T-helper 9 cell (primary cell): ENCODE measurements at places on chromosomes 6 and 20.
A peak's percentile ranks its signal among the peaks of the same experiment; 100 is the strongest.

DNA sequence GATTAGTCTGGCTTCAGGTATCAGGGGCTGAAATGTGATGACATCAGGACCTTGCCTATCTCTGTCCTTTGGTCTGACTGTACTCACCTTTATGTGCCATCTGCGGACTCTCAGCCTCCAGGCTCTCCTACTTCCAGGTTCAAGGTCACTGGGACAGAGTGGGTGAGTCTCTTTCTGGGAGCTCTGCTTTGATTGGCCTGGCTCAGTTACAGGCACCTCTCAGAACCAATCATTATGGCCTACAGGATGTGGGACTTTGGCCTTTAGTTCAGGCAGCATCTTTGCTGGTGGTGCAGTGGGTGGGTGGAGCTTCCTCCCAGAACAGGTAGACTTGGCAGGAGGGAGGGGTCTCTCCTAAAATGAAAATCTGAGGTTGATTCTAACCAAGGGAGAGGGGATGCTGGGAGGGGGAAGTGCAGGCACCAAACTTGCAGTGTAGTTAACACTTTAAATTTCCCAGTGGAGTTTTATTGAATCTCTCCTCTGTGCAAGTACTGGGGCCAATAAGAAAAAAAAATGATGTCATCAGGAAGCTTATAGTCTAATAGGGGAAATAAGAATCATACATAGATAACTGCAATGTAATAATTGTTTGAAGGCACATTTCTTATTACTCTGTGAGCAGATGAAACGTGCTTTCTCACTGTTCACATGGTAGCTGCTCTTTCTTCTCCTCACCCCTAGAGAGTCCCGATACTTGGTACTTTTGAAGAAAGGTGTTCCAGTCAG lies 53.4 kb downstream of the SLC24A3 start:
- DNase-seq: no peak

DNA sequence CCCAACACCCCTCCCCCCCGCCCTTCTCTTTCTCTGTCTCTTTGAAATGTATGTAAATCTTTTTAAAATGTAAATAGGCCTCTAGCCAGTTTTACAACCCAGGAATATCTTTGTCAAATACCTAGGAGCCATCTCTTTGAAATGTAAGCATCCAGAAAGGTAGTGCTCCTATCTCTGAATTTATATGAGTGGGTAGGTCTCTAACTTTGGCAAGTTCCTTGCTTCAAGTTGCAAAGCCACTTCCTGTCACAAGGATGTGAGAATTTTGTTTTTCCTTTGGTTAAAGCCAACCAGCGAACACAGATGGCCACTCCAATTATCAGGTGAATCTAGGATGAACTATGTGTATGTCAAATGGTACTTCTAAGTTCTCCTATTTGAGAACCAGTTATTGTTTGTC lies 6.2 kb upstream of the DEFB132 start:
- DNase-seq: no peak

DNA sequence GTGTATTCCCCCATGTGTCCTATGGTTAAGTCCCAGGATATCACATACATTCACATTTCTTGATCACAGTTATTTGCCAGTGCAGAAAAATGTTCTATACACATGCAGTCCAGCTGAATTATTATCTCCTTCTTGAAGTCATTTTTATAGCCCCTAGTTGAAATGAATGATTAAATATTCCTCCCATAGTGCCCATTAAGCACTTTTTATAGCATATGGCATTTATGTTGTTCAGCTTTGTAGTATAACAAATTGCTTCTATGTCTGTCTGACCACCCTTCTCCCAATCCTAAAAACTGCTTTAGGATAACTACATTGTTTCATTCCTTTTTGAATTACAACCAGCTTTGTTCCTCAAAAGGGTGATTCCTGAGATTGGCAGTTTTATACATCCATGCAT lies 123.5 kb downstream of the ADGRB3 start:
- no peak for DNase-seq

GRCh38 chr6:33633084-33633461 lies 12.0 kb downstream of the ITPR3 start:
- DNase-seq: no peak

GRCh38 chr20:41453010-41453950 lies 86.7 kb upstream of the EMILIN3 start:
- DNase-seq: no peak

GRCh38 chr20:39399463-39399862 lies 437.3 kb downstream of the DHX35 start:
- no peak for DNase-seq

GRCh38 chr20:4881006-4881730 lies 120.1 kb downstream of the SLC23A2 start:
- no peak for DNase-seq

DNA sequence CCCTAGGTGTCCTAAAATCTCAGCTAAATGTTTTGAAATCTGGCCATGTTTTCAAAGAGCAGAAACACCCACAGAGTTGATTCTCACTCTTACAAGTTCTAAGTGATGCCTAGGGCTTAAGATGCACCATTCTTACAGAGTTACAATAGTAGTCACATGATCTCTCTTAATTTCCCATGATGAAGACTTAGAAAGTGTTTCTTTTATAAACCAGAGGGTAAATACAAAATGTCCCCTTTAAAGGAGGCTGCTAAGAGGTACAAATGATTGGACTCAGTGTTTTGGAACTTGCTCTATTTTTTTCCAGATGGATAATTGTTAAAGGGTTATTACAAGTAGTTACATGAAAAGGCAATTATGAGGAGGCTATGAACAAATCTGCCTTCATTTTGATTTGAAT lies 244.6 kb downstream of the GRM1 start:
- DNase-seq: no peak

DNA sequence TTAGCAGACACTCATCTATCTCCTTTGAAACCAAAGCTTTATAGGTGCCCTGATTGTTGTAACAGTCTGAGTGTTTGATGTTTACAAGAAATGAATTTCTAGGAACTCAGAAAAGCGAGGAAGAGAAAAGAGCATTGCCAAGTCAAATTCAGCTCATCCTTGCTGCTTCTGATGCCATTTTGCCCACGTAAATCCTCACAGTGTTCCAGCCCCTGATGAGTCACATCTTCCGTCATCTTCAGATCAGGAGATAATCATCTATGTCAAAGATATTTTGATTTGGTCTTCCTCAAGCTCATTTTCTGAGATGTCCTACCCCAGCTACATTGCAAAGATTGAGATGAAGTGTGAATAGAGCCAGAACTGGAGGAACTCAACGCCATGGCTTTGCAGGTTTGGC lies 426.2 kb downstream of the BMP2 start:
- no peak for DNase-seq

DNA sequence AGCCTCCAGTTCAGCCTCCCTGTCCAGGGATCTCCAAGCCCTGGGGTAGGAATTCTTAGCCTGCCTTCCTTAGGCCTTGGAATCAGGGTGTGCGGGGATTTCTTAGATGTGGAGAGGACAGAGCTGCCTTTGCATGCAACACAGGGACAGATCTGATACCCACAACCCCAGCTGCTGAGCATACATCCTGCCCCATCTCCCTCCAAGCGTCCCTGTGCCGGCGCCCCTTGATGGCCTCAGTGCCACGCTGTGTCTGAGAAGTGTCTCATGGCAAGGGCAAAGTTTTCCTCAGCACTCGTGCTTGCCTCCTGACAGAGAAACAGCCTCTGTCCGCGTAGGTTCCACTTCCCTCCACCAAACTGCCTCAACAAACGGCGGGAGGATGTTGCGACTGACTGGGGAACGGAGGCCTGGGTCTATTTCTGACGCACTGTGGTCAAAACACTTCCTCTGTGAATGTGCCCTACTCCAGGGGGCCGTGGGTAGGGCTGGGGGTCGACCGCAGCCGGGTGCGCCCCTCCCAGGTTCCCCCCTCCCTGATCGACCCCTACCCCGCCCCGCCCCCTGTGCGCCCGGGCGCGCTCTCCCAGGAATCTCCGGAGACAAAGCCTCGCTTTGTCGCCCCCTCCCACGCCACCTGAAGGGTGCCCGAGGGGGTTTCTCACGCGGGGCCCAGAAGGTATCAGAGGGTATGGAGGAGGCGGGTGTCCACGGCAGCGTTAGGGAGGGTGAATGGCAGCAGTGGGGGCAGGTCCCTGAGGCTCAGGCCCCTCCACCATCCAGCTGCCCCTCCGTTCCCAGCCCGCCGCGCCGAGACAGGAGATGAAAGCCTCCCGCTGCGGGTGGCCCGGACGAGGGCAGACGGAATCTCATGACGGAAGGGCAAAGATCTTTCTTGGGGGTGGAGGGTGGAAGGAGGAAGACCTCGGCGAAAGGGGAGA lies 806 bp downstream of the MICAL1 start:
- peak; percentile 67 for DNase-seq

GRCh38 chr6:106511288-106512047 lies 117.8 kb downstream of the RTN4IP1 start:
- peak; percentile 40 for DNase-seq

DNA sequence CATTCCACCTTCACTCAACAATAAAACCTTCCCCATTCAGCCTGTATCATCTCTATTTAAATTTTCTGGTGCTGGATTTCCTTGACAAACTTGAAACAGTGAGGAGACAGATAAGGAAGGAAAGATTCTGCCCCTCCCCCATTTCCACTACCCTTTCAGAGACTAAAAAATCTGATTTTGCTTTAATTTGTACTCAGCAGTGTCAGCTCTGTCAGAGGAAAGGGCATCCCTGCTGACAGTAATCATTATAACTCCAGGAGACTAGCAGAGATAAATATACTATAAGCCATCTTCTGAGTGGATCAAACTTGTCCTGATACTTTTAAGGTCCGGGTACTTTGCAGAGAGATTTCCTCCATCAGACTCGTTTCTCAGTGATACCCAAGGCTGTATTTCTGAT lies 155.6 kb downstream of the SAMD5 start:
- DNase-seq: no peak

- no peak for DNase-seq
Measured at GRCh38 chr6:11682561-11682975, 96.0 kb downstream of the ADTRP start.

GRCh38 chr6:133645966-133646740 lies 242.8 kb upstream of the TCF21 start:
- DNase-seq: no peak

DNA sequence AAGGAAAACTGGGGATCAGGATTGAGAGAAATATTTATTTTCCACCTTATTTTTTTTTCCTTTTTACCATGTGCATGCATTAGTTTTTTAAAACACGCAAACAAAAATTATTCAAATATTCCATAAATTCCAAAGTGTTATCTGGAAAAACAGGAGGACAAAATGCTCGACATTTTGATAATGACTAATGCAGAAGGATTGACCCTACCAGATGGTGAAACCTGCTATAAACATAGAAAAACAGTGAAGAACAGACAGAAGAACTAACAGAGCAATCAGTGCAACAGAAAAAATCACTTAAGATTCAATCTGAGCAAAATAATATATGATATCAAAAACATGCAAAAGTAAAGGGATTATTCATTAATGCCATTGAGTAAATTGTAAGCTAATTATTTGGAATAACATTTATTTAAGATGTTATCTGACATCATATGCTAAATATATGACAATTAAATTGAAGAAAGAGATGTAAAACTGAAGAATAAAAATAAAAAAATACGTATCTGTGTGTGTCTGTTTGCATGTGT lies 218.4 kb downstream of the LMBRD1 start:
- DNase-seq: no peak

DNA sequence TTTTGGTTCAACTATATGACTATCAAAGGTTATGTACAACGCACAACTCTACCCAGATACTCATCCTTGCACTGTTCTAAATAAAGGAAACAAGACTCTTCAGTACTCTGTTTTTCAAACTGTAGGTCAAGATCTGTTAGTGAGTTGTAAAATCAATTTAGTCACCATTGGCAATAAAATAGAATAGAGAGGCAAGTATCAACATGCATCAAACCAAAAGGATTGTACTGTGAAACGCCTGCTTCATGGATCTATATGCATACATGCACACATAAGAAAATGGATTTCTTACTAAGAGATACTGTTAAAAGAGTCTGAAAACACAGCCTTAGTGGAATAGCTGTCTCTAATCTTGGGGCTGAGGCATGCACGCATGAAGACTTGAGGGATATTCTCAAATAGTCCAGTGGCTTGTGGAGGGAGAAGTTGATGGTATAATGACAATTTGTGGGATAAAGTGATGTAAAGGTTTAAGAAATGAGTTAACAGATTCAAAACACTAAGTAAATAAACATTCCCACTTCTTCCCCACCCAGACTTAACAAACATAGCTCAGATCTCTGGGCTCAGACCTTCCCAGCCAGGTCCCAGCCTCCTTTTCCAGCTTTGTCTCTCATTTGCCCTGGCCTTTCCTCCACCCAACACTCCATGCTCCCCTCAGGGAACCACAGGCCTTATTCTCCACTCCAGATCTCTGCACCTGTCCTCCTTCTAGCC lies 10.7 kb upstream of the LZTS3 start:
- no peak for DNase-seq

- no peak for DNase-seq
Measured at GRCh38 chr20:6120491-6120988, 2.3 kb downstream of the FERMT1 start.

DNA sequence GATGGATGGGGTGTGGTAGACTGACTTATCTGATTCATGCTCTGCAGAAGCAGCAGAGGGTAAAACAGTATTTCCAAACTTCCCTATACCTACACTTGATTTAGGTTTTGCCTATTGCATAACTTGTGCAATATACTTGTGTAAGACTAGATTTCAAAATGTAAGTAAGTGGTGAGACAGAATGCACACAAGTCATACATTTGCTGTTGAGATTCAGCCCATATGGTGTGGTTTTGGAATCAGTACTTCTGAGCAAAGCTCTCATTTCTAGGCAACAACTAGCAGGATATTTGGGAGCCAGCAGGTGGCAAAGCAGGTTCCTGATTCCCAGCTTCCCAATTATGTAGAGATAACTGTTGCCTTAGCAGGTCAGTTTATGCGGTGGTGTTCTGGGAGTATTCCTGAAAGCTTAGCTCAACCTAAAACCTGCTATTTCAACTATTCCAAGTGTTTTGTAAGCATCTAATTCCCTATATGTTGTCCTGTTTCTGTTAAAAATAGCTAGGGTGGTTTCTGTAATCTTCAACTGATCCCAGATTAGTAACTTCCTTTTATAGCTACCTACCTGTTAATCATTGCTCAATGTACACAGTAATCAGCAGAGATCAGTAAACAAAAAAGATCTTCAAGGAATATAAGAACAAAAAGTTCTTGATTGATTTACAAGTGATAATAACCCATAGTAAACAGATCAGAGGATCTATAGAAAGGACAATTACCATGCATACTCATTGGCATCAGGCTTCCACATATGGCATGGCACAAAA lies 8.5 kb upstream of the FABP7 start:
- no peak for DNase-seq

GRCh38 chr6:108133594-108134179 lies 32.1 kb upstream of the NR2E1 start:
- DNase-seq: no peak

DNA sequence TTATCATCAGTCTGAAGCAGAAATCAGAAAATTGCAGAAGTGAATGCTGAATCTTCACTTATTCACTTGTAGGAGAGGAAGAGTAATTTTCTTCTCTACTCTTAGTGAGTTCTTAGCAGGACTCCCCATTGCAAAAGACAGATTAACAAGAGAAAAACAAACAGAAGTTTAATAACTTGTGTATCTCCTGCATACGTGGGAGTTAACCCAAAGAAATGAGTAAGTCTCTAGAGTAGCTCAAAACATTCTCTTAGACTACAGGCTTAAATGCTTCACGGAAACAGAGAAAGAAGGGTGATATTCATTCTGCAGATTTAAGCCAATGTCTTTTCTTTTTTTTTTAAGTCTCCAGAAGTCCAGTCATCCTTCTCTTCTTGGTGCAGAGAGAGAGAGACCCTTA lies 97.9 kb upstream of the TMEM181 start:
- DNase-seq: no peak
